ENCODE measurements at places on chromosomes 3 and 15.

DNA sequence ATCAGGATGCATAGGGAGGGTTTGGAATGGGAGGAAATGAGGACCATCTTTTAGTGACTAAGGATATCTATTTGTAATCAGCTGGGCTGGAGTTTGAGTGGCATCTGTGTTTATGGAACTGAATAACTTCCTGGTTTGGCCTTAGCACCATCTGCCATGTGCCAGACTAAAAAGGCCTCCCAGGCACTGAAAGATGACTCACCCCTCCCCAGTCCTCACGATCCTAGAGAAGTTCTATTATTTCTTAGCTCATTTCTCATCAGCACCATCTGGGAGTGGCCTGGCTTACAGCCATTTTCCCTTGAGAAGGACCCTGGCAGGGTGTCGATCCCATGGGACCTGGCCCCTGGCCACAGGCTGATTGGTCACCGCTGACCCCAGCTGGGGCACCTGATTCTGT lies 23.9 kb upstream of the CTXND1 start:
- peak; percentile 1 for DNase-seq

- no peak for DNase-seq
Measured at GRCh38 chr3:118055381-118055780, 979.3 kb downstream of the IGSF11 start.

DNA sequence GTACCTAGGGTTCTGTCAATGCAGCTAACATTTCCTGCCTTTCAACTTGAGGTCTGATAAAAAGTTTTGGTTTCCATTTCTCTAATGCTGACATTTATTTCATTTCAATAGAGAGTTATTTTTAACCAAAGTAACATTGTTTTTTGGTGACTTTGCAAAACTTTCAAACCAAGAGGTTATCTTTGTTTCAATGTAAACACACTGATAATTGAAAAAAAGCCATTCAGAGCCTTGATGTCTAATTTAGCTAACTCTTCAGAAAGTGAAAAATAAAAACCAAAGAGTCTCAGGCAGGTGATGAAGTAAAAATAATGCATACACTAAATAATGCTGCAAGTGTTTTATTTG lies 9.6 kb upstream of the TIPARP start:
- DNase-seq: no peak

DNA sequence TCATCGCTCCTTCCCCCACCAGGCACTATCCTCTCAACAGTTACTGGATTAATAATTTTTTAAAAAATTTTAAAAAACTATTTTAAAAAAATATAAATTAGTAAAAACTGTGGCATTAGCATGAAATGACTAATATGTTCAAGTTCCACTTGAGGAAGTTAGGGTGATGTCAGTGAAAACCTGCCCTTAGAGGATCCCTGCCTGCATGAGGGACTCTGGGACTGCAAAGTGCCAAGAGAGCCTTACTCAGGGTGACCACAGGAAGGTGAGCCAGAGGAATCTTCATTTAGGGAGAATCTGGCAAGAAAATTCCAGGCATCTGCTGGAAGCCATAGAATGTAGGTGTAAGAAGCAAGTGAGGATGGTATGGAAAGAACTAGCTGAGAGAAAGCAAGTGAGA lies 157.7 kb upstream of the BCL6 start:
- DNase-seq: no peak

GRCh38 chr15:76303909-76304308 lies 7.4 kb downstream of the ETFA start:
- DNase-seq: no peak

DNA sequence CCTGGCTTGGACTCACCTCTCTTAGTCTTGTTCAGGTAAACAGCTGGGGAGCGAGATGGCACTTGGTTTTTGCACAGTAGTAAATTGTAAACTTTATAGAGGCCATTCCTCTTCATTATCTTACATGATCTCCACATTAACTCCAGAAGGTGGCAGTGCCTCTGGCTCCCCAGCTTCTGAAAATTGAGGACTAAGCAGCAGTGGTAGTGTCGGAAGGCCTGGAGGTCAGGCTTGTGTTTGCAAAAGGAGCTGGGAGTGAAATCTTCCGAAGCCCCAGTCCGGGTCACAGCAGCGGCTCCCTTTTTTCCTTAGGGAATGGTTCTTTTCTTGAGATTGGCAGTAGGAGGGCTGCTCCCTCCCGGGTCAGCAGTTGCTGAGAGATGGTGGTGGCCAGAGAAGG lies 85.7 kb downstream of the FNDC3B start:
- no peak for DNase-seq

- DNase-seq: no peak
Measured at GRCh38 chr15:82647045-82647834, at the start of gene CPEB1. Gene CPEB1, minus strand, starts transcription at chr15:82647363. Its CDS starts 18,904 bp downstream, at chr15:82628459.

GRCh38 chr3:16417945-16418739 lies 95.4 kb downstream of the RFTN1 start:
- DNase-seq: no peak

DNA sequence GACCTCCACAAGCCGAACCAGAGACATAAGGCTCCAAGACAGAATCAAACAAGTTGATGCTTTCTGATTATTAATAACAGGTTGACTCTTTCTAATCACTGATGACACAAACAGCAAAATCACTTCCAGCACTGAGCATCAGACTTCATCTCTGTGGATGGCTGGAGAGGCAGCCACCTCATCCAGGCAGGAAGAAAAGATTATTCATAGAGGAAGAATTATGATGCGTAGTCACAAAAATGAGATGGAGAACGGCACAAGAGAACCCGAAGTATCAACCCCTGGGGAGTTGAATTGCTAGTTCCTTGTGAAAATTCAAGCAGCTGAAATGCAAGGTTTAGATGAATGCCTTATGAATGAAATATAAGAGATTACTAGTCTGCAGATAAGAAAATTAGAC lies 49.9 kb upstream of the LMCD1 start:
- DNase-seq: no peak

- no peak for DNase-seq
Measured at GRCh38 chr3:76011121-76011520, 225.8 kb upstream of the ZNF717 start.

DNA sequence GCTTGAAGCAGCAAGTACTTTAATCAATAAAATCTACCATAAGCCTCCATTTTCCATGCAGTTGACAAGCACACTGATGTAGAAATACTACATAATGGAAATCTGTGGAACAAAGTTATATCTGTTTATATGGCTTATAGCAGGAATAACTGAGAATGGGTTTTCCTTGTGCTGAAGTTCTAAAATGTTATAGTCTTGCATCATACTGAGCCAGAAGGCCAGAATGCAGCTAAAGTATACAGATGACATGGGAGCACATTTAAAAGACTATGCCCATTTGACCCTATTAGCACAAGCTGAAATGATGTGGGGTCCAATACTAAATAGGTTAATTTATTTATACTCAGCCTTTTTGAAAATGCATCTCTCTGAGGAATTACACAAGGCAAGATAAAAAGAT lies 25.1 kb downstream of the SLC24A5 start:
- DNase-seq: no peak

- DNase-seq: peak; percentile 9
Measured at GRCh38 chr3:72298201-72299152, 513.5 kb upstream of the PROK2 start.

GRCh38 chr15:66780973-66781718 lies 79.1 kb downstream of the SMAD6 start:
- DNase-seq: no peak

- DNase-seq: no peak
Measured at GRCh38 chr3:69186575-69187093, 64.2 kb upstream of the LMOD3 start.

- DNase-seq: no peak
Measured at GRCh38 chr3:195068084-195069080, 202.6 kb downstream of the XXYLT1 start.

- peak; percentile 93 for DNase-seq
Measured at GRCh38 chr3:114319453-114319852, 25.6 kb downstream of the TIGIT start.

DNA sequence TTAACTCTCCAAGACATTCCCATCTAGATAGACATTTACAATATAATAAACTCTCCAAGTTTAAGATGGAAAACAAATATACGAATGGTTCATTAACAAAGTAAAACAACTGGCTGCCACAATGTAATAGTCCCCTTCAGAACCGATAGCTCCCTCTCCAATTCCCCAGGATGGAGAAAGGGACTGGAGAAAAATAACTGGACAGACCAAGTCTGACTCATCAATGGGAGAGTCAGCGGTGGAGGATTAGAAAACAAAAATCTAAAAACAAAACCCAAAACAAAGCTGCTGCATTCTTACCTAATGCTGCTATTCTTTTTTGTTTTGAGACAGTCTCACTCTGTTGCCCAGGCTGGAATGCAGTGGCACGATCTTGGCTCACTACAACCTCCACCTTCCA lies 468.1 kb downstream of the SHQ1 start:
- no peak for DNase-seq

- no peak for DNase-seq
Measured at GRCh38 chr3:50571486-50571885, 2.2 kb downstream of the HEMK1 start.

DNA sequence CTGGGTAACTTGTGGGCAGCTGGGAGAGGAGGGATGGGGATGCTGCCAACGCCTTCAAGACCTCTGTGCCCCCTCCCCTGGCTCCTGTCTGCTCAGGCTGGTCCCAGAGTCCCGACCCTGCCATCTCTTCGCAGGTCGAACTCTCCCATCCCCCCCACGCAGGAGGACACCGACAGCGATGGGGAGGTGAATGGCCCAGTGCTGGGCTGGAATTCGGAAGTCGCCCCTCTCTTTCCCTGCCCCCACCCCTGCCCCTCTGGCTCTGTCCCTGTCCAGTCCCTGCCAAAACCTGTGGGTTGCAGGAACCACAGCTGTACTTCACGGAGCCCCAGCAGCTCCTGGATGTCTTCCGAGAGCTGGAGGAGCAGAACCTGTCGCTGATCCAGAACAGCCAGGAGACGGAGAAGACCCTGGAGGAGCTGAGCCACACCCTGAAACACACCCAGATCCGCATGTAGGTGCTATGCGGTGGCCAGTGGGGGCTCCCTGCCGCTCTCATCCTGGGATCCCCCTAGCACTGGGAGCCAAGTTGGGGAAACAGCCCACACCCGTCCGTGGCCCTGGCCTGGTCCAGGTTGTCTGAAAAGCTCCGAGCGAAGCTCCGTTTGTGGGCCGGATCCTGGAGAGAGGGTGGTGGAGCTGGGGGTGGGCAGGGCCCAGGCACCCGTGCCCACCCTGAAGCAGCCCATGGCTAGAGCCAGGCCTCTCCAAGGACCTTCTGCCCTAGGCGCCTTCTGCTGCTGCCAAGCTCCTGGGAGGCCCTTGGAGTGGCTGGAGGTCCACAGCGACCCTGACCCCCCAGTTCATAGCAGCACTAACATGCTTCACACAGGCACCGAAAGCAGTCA lies 28.7 kb downstream of the CFAP100 start:
- DNase-seq: no peak

GRCh38 chr3:140238646-140239314 lies 303.8 kb downstream of the CLSTN2 start:
- DNase-seq: no peak

DNA sequence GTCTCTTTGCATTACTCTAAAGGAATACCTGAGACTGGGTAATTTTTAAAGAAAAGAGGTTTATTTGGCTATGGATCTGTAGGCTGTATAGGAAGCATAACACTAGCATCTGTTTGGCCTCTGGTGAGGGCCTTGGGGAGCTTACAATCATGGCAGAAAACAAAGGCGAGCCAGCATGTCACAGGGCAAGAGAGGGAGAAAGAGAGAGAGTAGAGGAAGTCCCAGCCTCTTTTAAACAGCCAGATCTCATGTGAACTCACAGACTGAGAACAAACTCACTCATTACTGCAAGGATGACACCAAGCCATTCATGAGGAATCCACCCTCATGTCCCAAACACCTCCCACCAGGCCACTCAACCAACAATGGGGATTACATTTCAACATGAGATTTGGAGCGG lies 974.6 kb downstream of the FHIT start:
- no peak for DNase-seq

DNA sequence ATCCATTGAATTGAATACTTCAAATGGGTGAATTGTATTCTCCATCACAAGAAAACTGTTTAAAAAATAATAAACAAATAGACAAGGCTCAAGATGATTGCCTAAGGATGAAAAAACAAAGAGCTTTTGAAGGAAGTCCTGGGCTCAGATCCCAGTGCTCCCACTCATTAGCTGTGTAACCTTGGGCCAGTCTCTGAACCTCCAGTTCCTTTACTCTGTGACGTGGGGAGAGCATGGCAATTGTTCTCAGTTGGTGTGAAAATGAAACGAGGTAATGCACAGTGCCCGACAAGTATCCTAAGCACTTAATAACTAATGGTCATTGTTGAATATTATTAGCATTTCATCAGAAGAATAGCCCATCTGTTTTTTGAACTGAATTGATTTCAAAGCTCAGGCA lies 40.7 kb downstream of the TNIK start:
- no peak for DNase-seq

DNA sequence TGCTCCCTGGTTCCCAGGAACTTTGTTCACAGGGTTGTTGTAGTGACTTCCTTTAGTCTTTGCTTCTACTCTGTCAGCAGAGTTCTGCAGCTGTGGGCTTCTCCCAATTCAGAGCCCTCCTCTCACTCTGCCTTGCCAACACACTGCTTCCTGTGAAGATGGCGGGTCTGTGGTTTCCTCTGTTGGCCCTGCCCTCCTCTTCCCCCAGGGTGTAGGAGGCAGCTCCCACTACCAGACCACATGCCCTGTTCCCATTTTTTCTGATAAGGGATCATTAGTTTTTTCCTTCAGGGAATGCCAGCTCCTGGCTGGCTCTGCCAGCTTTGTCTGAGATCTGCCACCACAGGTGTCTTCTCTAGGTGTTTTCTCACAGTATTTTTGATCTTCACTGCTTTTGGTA lies 12.7 kb downstream of the SPSB4 start:
- DNase-seq: no peak

- no peak for DNase-seq
Measured at GRCh38 chr3:153282355-153282754, 120.3 kb downstream of the RAP2B start.

DNA sequence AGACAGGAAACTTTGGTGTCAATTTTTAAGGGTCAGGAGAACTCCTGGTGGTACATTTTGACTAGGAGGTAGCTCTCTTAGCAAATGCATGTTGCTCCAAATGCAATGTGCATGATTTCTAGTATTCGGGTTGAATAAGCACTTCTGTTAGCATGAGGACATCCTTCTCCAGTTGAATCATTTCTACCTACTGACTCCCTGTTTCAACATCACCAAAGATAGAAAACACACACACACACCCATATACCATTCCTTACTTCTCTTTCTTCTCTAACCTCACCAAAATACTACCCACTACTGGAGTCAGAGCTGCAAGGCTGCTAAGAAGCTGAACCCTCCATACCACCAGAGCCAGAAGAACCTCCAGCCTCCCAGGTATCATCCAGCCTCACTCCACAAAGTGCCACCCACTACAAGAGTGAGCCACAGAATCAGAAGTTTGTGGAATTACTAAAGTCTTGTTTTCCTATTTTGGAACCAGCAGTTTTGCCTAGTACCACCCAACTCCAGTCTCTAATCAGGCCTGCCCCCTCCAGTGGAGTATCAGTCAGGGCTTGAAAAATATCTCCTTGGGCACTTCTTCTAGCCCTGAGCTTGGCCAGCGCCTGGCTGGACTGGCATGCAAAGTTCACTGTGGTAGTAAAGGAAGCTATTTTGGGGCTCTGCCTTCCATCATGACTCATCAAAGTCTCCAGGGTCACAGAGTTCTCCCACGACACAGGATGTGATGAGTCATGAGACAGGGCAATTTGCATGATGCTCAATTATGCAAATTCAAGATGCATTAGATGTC lies 110.3 kb downstream of the CYP19A1 start:
- DNase-seq: no peak

Data from NCI-H2029 (cell line).